GM04504 (cell line): ENCODE measurements at places on chromosomes 5 and 9.

DNA sequence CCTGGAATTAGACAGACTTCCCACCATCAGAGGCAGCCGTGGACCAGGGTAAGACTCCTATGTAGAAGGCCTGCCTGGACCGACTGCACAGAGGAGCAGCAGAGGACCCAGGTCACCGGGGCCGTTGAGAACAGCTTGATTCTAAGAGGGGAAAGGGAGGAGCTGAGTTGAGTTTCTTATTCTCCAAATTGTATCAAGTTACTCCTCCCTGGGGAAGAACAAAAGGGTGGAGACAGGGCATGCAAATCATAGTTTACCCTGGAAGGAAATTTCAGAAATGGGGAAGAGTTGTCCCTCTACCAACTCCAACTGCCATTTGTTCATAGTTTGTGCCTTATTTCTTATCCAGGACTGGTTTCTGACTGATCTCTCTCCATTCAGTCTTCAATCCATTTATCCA, 20.9 kb upstream of the SLC31A2 start:
- DNase-seq: no peak

GRCh38 chr5:149863830-149864229, 80.8 kb downstream of the PDE6A start:
- DNase-seq: no peak

DNA sequence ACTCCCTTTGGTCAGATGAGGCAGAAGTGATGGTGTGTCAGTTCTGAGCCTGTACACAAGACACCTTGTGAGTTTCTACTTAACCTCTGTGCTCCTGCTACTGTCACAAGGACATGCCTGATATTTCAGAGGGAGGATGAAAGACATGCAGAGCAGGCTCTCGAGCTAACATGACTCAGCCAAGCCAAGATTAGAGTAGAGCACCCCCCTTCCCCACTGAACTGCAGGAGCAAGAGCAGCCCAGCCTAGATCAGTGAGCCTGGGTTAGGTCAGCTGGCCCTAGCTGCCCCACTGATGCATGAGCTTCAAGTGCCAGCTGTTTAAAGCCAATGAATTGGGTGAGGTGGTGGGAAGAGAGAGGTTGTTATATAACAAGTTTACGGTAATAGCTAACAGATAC, 36.7 kb downstream of the BRINP1 start:
- DNase-seq: no peak

DNA sequence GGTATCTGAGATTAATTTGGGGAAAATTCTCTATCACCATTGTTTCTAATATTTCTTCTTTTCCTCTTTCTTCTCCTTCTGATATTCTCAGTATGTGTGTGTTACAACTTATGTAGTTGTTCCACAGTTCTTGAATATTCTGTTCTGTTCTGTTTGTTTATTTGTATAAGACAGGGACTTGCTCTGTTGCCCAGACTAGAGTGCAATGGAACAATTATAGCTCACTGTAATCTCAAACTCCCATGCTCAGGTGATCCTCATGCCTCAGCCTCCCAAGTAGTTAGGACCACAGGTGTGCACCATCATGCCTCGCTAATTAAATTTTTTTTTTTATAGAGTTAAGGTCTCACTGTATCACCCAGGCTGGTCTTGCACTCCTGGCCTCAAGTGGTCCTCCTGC, 145.8 kb upstream of the TUT7 start:
- no peak for DNase-seq

DNA sequence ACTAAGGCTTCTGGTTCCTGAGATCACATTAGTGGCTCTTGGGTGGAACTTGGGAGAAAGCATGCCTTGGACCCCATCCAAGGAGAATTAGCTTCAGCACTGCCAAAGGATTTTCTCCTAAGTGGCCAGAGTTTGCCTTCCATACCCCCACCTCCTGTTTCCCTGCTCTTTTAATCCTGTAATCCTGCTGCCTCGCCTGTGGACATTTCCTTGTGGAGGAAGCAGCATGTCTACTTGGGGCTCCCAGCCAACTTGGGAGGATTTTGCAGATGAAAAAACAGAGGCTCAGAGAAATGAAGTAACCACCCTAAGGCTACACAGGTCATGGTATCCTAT, 1.6 kb downstream of the ARSI start:
- DNase-seq: no peak

DNA sequence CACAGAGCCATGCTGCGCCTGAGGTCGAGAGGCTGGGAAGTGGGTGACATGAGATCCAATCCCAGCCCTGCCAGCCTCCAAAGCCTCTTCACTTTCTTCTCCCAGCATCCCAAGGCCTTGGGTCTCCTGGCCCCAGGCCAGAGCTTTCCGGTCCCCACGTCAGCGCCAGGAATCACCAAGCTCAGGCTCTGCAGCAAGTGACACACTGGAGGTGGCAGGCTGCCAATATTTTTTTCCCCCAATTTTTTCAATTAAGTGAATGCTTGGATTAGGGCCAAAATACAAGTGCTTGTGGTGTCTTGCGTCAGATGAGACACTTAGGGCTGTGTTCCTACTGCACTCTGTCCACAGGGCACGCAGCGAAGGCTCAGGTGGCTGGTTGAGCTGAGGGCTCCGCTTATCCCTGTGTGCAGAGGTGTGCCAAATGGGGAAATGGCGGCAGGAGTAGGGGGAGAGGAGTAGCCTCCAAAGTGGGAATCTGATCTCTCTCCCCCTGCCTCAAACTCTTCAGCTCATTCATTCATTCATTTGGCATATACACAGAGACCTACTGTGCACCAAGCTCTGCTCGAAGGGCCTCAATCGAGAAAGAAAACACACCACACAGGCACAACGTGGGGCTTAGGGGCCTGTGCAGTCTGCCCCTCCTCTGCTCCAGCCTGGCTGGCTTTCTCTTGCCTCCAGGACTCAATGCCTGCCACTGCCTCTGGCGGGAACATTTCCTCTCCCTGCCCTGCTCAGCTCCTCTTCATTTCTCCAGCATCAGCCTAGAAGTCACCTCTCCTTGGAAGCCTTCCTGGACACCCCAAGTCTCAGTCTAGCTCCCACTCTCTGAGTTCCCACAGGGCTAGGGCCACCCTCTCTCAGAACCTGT, 16.6 kb downstream of the SH3PXD2B start:
- no peak for DNase-seq
